ENCODE measurements at places on chromosomes 16 and 17.

GRCh38 chr17:64498308-64499203 is 1.7 kb upstream of the POLG2 start:
- no peak for DNase-seq

GRCh38 chr16:48158296-48158695 is 2.5 kb upstream of the ABCC12 start:
- peak; percentile 91 for DNase-seq

GRCh38 chr16:50781043-50781442 is 39.2 kb downstream of the CYLD start:
- DNase-seq, result peak; percentile 1

DNA sequence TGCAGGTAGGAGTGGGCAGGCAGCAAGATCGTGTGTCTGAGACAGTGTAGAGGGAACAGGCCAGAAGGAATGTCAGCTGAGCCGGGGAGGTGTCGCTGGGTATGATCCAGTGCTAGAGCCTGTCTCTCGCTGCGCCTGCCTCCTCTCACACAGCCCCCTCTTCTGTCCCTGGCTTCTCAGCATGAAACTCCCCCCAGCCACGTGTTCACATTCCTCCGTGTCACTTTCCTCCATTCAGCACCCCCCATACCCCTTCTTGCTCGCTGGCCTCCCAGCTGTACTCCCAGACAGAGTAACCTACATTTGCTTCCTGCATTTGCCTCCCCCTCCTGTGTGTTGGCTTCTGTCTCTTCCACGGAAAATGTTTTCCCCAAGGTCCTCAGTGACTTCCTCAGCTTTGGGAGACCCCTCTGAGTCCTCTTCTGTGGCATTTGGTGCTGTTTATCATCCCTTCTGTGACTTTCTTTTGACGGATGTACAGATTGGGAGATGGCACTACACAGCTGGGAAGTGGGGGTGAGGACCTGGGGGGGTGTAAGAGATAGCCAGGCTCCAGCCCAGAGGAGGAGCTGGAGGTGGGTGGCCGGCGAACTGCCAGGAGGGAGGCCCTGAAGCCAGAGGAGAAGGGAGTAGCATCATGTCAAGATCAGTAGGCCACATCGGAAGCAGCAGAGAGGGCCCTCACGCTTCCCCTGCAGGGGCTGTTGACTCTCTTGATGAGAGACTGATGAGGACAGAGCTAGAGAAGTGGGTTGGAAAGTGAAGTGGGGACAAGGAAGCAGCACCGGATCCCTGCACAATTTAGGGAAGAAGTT is 19.2 kb downstream of the SGF29 start:
- peak; percentile 11 for DNase-seq

GRCh38 chr17:39118674-39119419 is 32.6 kb downstream of the PLXDC1 start:
- DNase-seq, result no peak

DNA sequence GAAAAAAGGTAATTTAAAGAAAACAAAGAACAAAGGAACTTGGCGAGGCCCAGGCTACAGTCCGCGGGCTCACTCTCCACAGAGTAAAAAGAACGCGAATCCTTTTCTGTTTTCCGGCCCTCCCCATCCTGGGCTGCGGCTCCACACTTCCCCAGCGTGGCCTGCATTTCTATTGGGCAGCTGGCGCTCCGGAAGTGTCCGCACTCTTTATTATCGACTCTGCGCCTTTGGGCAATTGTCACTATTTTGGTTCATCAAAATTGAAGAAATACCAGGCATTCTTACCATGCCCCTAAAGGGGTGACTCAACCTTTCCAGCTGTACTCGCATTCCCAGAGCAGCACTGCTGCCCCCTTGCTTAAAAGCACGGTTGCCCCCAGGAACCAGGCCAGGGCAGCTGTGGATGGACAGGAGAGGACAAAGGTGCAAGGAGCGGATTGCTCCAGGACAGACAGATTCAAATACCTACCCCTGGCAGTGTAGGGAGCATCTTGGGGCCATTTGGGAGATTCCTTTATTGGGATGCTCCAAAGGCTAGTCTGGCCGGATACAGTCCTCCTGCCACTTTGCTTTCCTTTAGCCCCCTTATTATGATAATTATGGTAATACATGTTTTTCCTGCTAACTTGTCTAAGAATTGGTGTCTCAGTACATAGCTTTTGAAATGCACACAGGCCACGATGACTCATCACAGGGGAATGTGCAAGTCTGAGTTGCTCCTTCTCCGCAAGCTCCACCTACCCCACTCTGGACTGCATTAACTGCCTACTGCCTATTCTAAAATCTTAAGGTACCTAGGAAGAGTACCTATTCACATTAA is 985 bp upstream of the SLFN12 start:
- DNase-seq, result peak; percentile 100

DNA sequence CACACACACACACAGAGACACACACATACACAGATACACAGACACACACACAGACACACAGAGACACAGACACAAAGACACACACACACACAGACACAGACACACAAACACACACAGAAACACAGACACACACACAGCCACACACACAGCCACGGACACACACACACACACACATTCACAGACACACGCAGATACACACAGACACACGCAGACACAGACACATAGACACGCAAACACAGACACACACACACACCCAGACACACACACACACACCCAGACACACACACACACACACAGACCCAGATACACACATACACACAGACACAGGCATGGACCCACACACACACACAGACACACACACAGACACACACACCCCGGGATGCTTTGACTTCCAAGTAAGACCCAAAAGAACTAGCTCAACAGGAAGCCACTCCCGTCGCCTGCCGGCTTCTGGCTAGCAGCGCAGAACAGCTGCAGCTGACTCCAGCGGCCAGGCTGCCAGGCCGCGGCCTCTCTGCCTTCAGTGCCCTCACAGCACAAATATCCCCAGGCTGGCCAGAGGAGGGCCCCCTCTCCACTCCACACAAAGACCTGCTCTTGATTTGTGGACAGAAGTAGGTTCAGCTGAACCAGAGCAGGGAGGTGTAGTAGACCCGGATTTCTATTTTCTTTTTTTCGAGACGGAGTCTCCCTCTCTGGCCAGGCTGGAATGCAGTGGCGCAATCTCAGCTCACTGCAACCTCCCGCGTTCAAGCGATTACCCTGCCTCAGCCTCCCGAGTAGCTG is 6.0 kb upstream of the CHRNE start:
- peak; percentile 96 for DNase-seq

DNA sequence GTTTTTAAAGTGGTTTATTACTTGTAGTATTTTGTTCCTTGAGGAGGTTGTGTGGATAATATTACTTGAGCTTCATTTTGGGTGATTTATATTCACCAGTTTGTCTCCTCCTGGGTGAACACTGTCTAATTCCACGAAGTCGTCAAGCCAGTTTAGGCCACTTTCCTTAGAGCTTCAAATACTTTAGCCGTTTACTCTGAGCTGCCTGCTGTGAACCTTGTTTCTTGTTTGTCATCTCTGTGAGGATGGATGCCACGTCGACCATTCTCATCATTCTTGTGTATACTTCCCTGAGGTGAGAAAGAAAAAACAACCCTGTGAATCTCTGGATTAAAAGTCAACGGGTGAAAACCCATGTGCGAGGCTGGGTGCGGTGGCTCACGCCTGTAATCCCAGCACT is 9.0 kb downstream of the KRT24 start:
- DNase-seq, result no peak

DNA sequence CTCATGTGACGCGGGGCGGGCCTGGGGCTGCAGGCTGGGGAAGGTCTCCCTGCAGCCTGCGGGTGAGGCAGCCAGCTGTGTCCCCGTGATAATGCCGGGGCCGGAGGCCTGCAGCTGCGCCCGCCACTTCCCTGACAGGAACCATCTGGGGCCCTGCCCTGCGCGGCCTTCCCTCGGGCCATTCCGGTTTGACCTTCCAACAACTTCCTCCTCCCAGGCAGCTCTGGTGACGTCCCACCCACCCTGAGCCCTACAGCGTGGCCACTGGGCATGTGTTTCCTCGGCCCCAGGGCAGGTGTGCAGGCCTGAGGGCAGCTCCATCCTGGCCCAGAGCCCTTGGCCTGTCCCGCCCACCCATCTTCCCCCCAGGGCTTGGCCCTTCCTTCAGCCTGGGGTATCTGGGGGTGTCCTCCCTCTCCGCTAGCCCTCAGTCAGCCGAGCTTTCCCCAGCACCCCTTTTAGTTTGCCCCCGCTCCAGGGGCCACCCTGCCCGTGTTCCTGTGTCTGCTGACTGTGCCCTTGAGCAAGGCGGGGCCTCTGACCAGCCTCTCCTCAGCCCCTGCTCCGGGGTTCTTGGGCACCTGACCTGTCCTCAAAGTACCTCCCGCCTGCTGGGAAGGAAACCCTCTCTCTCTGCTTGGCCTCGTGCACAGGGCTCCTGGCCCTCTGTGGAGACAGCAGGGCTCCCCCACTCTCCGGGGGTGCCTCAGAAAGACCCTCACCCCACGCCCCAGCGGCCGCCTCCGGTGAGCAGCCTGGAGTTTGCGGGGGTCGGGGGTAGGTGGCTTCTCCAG is at the start of gene CBFA2T3:
Gene CBFA2T3, minus strand, starts transcription at position 190 of the 794 bp plus-strand sequence. CDS start 400 bp downstream, outside the sequence.
- DNase-seq, result no peak

GRCh38 chr17:79811011-79811867 is 14.4 kb upstream of the CBX8 start:
- DNase-seq, result no peak

- peak; percentile 17 for DNase-seq
Measured at GRCh38 chr17:36602030-36602748, 806 bp downstream of the MRM1 start.
